Skin of body (tissue), 3 donors: ENCODE measurements at places on chromosomes 2 and 18. TPM values are rescaled to one million over a fixed set of nuclear protein-coding genes. Genes with fewer than 3 reads are reported as not detected.

GRCh38 chr2:237026981-237027711, 58.5 kb upstream of the COPS8 start:
- peak; percentile 64 for DNase-seq

- no peak for DNase-seq
Measured at GRCh38 chr2:212414767-212415211, 123.8 kb downstream of the ERBB4 start.

DNA sequence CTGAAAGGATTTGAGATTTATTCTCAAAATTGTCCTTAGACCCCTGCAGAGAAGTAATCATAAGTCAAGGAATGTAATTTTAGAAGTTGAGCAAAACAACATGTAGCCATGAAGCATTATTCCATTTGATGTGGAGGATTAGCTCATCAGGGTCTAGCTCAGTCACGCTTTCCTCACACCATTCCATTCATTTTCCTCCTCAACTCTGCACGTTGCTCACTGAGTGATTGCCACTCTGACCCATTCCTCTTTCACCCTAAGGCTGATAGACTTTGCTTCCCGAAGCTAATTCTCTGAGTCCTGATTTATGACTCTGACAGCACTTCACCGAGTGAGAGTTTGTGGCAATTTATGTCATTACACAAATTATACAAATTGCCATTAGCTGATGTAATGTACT, 820.6 kb upstream of the PIK3C3 start:
- DNase-seq, result no peak

GRCh38 chr2:240129731-240130392, 6.2 kb downstream of the COPS9 start:
- DNase-seq, result no peak

DNA sequence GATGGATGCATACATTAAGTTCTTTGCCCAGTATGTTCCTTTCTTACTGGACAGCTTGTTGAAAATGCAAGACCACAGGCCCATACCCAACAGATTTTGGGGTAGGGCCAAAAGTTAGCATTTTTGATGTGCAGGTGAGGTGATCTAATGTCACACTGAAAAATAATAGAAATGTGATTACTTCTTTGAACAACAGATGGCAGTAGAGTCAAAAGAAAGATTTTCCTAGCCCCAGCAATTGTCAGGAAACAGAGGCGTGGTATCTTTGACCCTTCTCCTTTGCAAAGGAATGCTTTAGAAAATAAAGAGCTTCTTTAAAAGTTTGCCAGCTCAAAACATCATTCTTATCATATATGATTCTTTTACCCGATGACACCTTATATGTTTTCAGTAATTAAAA, 343.6 kb upstream of the SYT4 start:
- peak; percentile 3 for DNase-seq

DNA sequence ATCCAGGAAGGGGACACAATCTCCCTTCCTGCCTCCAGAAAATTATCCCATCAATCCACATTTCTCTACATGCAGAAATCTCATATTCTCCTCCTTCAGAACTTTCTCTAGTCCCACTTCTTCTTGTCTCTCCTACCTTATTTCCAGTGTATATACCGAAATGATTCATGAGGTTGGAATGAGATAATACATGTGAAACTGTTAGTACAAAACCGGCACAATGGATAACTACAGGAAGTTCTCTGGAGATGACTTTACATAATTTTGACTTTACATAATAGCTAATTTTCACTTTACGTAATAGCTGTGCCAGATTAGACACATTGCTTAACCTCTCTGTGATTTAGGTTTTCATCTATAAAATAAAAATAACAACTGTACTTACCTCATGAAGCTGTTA, 801.3 kb downstream of the ERBB4 start:
- no peak for DNase-seq

DNA sequence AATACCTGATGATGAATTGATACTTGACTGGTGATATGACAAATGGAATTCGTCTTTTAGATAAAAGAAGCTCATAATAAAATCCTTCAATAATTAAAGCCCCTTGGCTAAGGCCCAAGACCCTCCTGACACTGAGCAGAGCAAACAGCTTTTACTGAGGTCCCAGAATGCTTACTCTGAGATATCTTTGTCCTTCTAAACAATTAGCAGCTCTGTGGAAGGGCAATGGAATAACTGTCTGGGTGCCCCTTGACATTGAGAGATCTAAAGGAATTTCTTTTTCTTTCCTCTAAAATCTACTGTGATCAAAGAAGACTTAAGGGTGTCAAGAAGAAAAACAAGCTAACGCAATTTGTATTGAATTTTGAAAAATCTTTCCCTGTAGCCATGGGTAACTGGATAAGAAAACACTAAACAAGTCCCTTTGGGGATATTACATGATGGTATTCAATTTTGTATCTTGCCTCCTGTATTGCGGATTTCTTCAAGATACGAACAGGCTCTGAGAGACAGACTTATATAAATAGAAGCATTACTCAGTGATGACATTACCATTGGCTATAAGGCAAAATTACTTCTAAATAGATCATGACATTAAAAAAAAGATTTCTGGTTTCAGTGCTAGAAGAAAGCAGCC, 128.8 kb downstream of the MREG start:
- DNase-seq, result peak; percentile 82

GRCh38 chr18:72985686-72986085, 117.9 kb upstream of the NETO1 start:
- DNase-seq, result no peak

DNA sequence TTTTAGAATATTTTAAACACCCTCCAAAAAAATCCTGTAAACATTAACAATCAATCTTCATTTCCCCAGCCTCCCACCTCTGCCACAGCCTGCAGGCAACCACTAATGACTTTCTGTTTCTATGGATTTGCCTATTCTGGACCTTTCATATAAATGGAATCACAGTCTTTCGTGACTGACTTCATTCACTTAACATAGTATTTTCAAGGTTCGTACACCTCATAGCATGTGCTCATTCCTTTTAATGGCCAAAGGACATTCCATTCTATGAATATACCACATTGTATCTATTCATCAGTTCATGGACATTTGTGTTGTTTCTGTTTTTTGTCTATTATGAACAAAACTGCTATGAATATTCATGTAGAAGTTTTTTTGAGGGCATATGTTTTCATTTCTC, 48.5 kb downstream of the NAT8 start:
- no peak for DNase-seq

Gene PLGLB1
- 5.4 TPM for total RNA-seq

Gene CPO
- 0.89 TPM for total RNA-seq

Gene ASXL3
- total RNA-seq, result 6.1 TPM

Gene FAM237A
- not detected for total RNA-seq

Gene WNT10A
- total RNA-seq, result 5.7 TPM

Gene PLCD4
- total RNA-seq, result 2.8 TPM

Gene ZAP70
- total RNA-seq, result 1.4 TPM

Gene TRAPPC8
- 70.1 TPM for total RNA-seq

Gene IL36A
- not detected for total RNA-seq

Gene KIF5C
- total RNA-seq, result 2.3 TPM
